ENCODE measurements at places on chromosomes 2 and 18.

GRCh38 chr2:123035541-123035940 is 989.5 kb upstream of the CNTNAP5 start:
- DNase-seq = no peak

- DNase-seq = no peak
These were observed 95.0 kb upstream of the ZNF521 start for GRCh38 chr18:25446972-25447371.

- DNase-seq = no peak
These were observed 448.3 kb downstream of the CDH2 start for GRCh38 chr18:27728659-27729058.

- no peak for DNase-seq
These were observed 37.2 kb upstream of the DNMT3A start for GRCh38 chr2:25378731-25379490.

DNA sequence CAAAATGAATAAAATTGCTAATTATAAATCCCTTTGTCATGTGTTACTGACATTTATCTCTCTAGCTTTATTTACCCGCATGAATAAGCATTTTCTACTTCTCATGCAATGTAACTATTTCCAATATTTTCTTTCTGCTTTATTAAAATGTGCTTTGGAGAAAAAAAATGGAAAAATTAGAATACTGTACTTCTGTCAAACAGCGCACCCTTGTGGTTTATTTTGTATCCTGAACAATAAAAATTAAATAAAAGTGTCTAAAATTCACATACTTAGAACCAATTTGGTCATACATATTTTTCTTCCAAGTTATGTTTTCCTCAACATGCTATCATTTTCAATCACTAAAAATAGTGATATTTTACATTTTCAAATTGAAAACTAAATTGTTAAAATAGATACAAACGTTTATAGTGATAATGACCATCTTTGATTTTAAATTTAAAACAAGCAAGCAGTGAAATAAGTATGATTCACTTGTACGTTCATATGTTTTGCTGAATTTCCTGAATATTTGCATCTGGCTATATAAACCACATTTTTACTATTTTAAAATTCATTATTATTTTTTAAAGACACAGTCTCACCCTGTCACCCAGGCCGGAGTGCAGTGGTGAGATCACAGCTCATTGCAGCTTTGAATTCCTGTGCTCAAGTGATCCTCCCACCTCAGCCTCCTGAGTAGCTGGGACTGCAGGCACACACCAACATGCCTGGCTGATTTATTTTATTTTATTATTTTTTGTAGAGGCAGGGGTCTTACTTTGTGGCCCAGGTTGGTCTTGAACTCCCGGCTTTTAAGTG is 95.9 kb upstream of the GRB14 start:
- DNase-seq = no peak

DNA sequence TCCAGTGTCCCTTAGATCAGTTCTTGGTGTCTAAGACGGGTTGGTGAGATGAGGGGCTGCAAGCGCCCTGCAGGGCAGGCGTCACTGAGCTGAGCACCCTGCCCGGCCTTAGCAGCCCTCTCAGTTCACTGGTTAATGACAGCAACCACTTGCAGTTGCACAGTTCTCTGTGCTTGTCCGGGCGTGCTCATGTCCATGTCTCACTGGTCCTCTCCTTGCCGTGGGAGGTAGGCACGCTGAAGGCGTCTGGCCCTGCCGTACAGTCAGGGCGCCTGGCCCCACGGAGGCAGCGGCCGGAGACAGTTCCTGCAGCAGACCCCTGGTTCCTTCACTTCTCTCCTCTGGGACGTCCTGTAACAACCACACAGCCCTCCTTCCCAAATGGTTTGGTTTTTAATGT is 75.3 kb downstream of the ARHGEF4 start:
- DNase-seq = no peak

- peak; percentile 62 for DNase-seq
These were observed 26.7 kb downstream of the CIB4 start for GRCh38 chr2:26614216-26615138.

DNA sequence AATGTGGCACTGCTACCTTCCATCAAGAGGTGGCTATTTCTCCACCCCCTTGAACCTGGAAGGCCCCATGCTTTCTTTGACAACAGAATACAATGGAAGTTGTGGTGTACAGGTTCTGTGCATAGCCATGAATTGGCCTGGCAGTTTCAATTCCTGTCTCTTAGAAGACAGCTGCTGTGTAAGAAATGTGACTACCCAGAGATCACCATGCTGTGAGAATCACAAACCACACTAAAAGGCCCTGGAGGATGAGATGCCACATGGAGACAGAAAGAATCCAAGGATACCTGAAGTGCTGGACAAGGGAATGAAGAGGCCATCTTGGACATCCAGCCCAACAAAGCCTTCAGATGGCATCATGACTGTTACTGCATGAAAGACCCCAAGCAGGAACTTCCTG is 47.7 kb upstream of the EHBP1 start:
- DNase-seq = no peak

DNA sequence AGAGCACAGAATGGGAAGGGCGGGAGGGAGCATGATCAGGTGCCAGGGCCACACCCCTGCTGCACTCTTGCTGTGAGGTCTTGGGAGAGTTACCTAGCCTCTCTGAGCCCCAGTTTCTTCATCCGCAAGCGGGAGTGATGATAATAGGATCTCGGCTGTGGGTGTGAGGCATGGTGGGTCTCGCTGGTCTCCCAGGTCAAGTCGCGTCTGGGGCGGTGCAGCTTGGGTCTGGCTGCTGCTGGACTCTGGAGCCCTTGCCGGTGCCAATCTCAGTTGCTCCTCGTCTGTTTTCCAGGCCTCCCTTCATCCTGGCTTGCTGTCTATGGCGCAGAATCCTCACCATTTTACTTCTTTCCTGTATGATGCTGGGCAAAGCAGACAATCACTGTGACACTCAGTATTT is 130.3 kb upstream of the RAB12 start:
- no peak for DNase-seq

DNA sequence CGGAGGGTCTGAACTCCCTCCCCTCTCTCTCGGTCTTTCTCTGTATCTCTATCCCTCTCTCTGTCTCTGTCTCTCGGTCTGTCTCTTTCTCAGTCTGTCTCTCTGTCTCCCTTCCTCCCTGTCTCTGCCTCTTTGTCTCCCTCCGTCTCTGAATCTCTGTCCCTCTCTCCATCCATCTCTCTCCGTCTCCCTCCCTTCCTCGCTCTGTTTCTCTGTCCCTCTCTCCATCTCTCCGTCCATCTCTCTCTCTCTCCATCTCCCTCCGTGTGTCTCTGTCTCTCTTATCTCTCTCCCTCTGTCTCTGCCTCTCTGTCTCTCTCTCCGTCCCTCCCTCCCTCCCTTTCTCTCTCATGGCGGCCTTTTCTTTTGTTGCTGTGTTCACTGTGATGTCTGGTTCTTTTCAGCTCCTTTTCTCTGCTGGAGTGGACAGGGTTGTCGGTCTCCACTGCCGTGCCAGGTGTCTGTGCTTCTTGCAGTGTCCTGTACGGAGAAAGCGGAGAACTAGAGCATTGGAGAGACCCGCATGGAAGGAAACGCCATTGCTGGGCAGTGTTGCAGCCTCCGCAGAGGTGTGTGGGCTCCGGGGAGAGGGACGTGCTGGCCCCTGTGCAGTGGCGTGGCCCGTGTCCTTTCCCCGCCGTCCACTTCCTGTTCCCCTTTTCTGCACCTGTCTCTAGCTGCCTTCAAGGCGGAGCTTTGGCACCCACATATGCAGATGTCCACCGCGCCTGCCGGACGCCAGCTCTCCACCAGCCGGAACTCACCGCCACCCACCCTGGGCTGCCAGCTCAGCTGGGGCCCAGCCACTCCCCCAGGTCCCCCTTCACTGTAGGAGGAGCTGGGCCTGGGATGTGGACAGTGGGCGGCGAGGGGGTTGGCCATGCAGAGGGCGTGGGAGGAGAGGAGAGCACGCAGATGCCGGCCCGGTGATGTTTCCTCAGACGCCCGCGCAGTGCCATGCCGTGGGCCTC is 113.1 kb downstream of the NFATC1 start:
- DNase-seq = no peak

GRCh38 chr2:189880832-189881492 is 96.7 kb downstream of the PMS1 start:
- DNase-seq = no peak

- DNase-seq = no peak
These were observed 20.5 kb upstream of the REG3A start for GRCh38 chr2:79180092-79180491.

- DNase-seq = no peak
These were observed 80.3 kb downstream of the CDCA7 start for GRCh38 chr2:173434762-173435569.

- no peak for DNase-seq
These were observed 22.4 kb downstream of the ALK start for GRCh38 chr2:29898999-29899398.

GRCh38 chr2:235433860-235434259 is 60.0 kb upstream of the AGAP1 start:
- peak; percentile 11 for DNase-seq

DNA sequence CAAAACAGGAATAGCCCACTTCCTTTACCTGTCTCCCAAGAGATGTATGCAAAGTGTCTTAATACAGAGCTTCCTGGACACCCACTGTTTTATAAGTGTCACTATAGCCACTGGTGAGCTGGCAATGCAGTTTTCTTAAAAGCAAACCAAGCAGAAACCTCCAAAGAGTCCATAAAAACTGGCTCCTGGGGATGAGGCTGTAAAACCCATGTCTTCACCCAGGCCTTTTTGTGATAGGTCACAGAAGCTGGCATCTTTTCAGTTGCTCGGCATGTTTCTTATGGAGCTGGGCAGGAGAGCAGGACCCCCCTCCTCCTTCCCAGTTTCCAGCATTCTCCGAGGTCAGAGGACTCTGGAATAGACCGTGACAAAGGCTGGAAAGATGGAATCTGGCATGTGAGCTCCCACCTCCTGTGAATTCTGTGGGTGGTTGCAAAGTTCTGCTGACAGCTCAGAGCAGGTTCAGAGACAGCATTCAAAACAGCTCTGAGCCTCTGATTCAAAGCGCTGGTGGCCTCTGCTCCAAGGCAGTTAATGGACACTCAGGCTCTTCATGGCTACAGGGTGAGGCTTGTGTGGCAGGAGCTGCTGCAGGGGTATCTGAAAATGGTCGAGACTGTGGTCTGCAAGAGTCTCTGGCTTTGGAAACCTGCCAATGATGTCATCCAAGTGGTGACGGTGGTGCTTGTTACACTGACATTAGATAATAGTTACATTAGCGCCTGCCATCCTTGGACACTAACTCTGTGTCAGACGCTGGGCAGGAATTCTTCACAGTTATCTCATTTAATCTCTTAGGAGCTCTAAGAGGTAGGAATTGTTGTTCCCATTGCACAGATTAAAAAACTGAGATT is 283.4 kb downstream of the CLIP4 start:
- no peak for DNase-seq

DNA sequence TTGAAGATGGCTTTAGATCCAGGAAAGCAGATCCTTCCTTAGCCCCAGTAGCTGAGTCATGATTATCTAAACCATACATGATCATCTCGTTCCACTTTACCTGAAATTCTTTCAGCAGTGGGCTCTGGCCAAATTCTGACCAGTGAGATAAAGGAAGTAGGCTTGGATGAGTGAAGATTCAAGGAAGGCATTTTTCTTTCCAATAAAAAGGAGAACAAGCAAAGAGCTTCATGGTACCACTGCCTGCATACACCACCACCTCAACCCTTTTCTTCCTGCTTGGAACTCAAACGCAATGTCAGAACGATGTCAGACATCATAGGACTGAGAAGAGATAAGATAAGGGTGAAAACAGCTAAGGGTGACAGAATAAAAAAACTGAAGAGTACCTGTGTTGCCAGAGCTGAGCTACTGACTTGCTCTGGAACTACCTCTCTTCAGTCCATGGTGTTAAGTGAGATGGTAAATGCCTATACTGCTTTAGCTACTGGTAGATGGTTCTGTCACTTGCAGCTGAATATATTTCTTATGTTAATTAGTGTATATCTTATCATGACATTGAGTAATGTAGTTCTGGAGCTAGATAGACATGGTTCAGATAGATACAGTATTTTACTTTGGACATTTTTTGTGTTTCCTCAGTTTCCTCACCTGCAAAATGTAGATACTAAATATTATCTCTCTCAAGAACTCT is 58.7 kb upstream of the ACVR1 start:
- DNase-seq = no peak

- peak; percentile 28 for DNase-seq
These were observed 43.6 kb upstream of the IHH start for GRCh38 chr2:219104107-219105035.

- DNase-seq = peak; percentile 16
These were observed 147.9 kb downstream of the B3GNT2 start for GRCh38 chr2:62343636-62344337.

- DNase-seq = no peak
These were observed 333.7 kb upstream of the FANCL start for GRCh38 chr2:58574873-58575272.

DNA sequence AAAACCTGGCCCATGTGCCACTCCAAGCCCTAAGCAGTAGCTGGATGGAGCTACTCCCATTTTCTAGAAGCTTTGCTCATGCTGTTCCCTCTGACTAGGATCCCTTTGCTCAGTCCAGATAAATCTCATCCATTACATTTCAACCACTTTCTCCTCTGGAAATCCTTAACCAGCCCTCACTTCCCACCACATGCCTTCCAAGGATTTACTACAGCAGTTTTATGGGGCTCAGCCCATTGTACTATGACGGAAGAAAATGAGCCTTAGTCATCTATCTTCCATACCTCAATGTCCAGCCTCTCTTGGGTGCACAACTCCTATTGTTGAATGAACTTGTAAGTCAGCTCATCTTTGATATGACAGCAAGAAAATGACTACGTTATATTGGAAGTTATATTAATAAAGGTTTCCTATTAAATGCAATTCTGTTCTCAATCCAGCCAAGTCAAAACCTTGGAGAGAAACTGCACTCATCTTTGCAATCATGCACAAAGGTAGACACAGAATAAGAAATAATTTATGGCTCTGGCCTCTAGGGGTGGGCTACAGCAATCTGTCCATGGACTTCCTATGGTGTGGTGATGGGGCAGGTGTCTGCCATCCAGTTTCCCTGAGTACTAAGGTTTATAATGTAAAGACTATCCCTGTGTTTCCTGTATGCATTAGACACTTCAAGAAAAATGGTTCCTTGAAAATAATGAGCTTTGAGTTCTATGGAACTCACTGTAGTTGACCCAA is 3.4 kb downstream of the B4GALT6 start:
- DNase-seq = no peak

- no peak for DNase-seq
These were observed 35.4 kb downstream of the PREPL start for GRCh38 chr2:44325897-44326296.

- no peak for DNase-seq
These were observed 98.3 kb downstream of the RAPGEF4 start for GRCh38 chr2:172833898-172834297.

DNA sequence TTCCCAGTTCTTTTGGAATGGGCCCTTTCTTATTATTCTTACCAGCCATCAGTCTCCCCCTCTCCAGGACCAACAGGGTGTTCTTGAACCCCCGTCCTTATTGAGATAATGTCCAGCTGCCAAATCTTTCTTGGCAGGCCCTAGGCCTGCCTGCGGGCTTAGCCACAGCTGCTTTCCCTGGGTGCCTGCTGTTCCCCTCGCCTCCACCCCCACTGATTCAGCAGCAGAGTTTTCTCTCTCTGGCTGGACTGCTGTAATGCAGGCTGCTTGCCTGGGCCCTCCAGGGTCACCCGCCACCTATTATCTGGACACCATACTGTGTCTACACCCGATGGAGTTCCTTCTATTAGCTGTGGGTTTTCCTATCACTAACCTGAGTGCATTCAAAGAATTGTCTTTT is 395.4 kb upstream of the ATP5MC3 start:
- DNase-seq = no peak

GRCh38 chr2:31216734-31217133 is 581 bp downstream of the CAPN14 start:
- DNase-seq = no peak

- DNase-seq = peak; percentile 57
These were observed 62.4 kb downstream of the TXNL1 start for GRCh38 chr18:56575819-56576663.
